ENCODE measurements at places on chromosomes 5 and 9.
A peak's percentile ranks its signal among the peaks of the same experiment; 100 is the strongest.

- no peak for DNase-seq
Observed at GRCh38 chr5:128093368-128093767, 9.8 kb downstream of the SLC12A2 start.

- DNase-seq: no peak
Observed at GRCh38 chr5:169421677-169422076, 120.7 kb upstream of the SLIT3 start.

DNA sequence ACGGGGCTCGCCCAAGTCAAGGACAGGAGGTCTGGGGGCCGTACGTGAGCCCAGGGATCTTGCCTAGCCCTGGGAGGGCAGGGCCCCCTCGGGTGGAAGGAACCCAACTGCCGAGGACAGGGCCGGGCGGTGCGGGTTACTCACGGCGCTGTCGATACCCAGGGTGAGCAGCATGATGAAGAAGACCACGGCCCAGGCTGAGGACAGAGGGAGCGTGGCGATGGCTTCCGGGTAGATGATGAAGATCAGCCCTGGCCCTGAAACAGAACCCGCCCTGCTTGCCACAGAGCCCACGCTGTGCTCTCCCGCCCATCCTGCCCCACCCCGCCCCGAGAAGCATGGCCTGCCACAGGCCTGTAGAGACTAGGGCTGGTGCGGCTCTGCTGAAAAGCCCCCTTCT lies 34.1 kb downstream of the SLC6A3 start:
- no peak for DNase-seq

GRCh38 chr5:61275841-61276240 lies 56.2 kb upstream of the ZSWIM6 start:
- no peak for DNase-seq

- no peak for DNase-seq
Observed at GRCh38 chr5:174094857-174095606, 49.5 kb downstream of the NSG2 start.

DNA sequence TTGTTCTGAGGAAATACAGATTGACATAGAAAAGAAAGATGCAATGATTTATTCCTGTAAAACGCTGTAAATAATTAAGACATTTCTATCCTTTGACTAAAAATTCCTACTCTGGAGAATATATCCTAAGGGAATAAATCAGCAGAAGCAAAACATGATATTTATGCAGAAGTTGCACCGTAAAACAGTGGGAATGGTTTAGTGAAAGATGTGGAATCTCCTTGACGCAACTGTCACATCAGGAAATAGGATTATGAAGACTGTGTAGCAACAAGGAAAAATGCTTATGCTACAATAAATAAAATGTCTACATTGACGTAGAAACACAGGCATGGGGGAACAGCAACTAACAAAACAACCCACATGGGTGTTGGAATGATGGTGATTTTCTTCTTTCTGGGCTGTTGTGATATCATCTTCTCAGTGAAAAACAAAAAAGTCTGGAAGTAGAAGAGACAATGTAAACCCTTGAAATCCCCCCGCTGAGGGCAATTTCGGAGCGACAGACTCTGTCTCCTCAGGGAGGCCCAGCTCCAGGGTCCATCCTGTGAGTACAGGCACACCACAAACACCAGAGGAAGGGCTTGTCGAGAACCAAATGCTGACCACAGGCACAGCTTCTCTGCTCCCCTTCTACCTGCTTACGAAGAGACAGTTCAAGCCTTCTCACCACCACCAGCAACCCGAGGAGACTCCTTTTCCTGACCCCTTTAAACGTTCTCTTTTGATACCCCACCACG lies 25.2 kb downstream of the COL23A1 start:
- no peak for DNase-seq

- no peak for DNase-seq
Observed at GRCh38 chr9:101440714-101441230, 5.2 kb upstream of the ALDOB start.

DNA sequence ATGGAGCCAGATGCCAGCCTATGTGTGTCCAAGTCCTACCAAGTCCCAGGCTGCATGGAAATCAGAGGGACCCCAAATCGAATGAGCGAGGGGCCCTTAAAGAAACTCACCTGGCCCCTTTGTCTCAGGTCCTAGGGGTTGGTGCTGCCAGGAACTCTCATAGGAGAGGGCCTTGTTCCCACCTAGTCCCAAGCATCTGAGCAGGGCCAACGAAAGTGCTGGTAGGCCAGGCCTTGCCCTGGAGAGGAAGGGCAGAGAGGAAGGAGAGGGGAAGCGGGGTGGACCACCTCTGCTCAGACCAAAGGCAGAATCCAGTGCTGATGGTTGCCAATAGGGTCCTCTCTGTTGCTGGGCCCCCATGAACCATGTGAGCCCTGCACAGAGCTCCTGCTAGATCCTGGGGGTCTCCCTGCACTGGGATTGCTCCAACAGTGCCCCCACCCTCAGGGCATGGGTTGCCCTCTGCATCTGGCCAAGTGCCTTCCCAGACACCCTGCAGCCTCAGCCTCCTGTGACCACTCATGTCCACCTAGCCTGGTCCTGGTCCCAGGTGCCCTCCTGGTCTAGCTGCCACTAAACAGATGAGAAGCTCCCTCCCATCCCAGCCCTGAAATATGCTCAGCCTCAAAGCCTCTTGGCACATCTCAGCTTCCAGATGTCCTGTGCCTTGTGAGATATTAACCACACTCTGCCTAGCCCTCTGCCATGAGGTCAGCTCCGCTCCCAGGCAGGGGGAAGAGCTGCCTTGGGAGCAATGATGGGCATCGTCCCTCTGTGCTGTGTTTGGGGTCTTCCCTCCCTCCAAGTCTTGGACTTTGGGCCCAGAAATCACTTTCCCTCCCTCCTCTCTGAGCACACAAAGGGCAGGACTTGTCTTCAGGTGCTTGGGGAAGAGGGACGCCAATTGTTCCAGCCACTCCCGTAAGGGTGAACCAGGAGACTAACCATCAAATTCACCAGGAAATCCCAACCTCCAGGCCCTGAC lies 109.6 kb downstream of the ADAMTS2 start:
- DNase-seq: no peak

DNA sequence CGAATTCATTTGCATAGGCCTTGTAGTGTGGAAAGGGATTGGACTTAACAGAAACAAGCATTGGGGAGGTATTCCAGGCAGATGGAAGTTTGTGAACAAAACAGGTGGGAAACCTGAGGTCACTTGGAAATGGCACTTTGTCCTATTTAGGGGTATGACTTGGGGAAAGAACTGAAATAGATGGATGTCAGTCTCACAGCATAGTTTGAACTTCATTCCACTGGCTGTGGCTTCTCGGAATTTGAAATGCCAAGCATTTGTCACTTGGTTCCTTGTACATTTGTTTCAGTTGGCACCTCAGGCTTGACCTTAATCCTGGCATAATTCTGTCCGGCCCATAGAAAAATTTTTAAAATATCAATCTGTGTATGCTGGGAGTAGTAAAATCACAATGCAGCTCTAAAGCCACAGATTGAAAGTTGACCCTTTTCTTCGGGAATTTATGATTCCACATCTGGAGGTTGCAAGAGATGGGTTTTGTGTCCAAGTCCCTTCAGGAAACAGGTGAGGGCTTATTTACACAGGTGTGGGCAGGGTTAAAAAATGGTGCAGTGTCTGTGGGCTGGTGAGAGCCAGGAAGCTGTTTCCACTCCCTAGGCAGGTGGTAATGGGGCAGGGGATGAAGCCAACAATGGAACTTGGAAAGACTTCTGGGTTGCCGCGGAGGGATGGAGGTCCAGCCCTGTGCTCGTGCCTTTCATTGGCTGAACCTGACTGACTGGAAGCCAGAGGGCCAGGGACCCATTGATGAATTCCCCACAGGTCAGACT lies 39.2 kb upstream of the PDE8B start:
- DNase-seq: no peak

GRCh38 chr9:74824654-74825053 lies 63.1 kb downstream of the TRPM6 start:
- no peak for DNase-seq

DNA sequence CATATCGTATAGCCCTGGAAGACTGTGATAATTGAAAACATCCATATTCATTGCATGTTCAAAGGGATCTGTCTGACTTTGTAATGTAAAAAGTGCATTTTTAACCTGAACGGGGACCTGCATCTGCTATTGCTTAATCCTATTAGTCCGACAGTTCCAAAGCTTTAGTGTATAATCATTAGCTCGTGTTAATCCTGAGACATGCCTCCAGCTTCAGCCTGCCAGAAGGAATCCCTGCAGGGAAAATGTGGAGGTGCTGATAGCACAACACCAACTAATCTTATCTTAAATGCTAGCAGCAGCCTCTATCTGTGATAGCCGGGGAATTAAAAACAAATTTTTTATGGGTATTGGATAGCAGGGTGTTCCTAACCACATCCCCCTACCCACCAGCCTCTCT lies 495.2 kb downstream of the TLE4 start:
- no peak for DNase-seq

GRCh38 chr9:112694706-112695555 lies 23.0 kb downstream of the INIP start:
- no peak for DNase-seq

GRCh38 chr9:71218774-71219173 lies 97.4 kb upstream of the TRPM3 start:
- no peak for DNase-seq

GRCh38 chr9:80076162-80076561 lies 504.4 kb downstream of the TLE4 start:
- DNase-seq: no peak

DNA sequence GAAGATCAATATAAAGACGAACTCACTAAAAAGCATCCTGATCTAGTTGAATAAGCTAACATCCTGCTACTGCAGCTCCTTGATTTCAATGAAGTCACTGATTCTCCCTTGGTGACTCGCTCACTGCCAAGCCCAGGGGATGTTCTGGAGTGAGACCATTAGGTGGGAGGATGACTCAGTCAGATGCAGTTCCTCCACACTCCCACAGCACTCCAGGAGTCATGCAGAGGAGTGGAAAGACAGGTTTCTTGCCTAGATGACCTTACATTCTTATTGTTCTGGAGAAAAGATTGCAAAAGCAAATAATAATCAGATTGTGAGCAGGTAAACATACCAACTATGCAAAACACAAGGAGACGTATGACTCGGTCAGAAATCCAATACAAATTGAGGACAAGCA lies 15.3 kb downstream of the GCNT4 start:
- no peak for DNase-seq

DNA sequence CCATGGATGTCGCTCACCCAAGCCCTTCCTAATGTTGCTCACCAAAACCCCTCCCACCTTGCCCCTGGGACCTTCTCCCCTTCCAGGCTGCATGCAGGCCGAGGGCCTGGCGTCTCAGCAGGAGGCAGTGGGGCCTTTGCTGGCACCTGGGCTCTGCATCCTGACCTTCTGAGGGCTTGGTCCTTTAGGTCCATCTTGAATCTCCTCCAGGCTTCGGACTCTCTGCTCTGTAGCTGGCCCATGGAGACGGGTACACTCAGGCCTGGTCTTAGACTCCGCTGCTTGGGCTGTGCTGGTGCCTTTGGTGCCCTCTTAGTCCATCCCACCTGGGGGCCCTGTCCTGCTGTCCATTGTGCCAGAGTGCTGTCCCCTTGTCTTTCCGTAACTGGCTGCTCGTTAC lies 14.0 kb downstream of the TENT4A start:
- DNase-seq: no peak

GRCh38 chr9:129253803-129254381 lies 75.8 kb upstream of the IER5L start:
- DNase-seq: no peak

DNA sequence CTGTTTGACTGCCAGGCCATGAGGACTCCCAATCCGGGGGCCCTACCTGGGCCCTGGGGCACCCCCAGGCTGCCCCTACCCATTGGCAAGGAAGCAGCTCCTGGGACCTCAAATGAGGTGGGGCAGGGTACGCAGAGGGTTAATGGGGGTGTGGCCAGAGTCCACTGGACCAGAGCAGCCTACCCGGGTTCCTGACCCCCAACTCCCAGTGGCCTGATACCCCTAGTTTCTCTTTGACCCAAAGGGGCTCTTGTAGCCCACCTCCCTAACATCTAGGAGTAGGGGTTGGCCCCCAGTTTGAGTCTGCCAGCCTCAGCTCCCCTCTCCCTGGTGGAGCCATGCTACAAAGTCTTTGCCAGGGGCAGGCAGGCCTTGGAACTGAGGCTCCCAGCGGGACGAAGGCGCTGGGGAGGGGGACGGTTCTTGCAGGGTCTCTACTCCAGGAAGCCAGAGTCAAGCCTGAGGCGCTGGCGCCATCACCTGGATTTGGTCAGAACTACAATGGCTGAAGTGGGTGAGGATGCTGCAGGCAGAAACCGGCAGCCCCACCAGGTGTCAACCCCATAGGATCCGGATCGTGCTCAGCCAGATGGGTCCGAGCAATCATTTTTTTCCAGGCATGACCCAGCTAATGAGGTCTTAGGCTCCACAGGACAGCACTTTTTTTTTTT lies 8.4 kb upstream of the CERCAM start:
- peak; percentile 35 for DNase-seq

DNA sequence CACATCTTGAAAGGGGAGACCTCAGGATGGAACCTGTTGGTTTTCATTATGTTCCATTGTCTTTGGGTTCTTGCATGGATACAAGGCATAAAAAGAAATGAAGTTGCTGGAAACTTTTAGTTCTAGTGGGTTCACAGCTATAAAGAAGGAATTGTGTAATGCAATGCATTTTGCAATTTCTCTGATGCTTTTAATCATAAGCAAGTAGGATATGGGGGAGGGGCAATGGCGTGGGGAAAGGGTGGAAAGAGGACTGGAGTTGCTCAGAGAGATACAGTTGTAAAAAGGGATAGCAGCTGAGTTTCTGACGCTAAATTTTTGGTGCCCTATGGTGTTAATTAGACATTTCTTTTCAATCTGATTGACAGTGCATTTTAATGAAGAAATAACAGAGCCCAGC lies 88.6 kb upstream of the FANCC start:
- DNase-seq: no peak

DNA sequence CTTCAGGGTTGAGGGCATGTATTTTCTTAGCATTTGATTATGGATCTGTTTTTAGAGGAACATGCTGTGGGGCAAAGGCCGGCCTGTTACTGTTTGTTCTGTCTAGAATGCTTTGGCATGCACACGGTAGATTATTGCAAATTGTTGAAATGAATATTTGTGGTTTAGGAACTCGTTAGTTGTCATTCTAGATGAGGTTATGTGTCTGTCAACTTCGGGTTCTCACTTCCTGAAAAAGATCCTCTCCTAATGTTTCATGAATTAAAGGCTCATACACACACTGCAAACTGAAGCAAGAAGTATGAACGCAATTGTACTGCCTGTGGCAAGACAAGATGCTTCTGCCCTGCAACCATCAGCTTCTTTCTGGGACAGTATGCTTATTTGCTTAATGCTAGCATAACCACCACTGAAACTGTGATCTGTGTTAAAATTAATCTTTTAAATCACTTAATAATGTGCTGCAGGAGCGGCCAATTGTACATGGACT lies 99.6 kb downstream of the BASP1 start:
- DNase-seq: no peak

GRCh38 chr9:135147474-135147805 lies 60.0 kb downstream of the OLFM1 start:
- no peak for DNase-seq

- DNase-seq: no peak
Observed at GRCh38 chr5:65271906-65272305, 209.8 kb downstream of the ADAMTS6 start.

DNA sequence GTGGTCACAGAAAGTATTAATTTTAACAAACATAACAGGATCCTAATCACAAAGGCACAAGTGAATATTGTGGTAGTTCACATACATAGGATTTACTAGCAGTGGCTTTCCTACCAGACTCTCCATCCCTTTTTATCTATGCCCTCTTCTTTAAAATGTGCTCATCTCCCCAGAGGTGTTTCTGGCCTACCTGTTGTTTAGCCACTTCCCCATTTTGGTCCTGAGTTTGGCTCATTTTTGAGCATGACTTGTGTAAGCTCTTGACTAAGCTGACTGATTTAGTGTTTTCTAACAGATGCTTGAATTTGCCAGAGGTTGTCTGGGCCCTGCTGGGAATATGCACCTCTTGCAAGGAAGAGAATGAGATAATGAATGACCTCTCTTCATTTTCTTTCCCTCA lies 517.7 kb upstream of the CLINT1 start:
- DNase-seq: no peak

All from activated T-cell treated with anti-CD3 and anti-CD28 coated beads for 1 hour (primary cell).